ENCODE measurements at places on chromosomes 12 and 14. TPM values are rescaled to one million over a fixed set of nuclear protein-coding genes. Genes with fewer than 3 reads are reported as not detected.
A peak's percentile ranks its signal among the peaks of the same experiment; 100 is the strongest.

DNA sequence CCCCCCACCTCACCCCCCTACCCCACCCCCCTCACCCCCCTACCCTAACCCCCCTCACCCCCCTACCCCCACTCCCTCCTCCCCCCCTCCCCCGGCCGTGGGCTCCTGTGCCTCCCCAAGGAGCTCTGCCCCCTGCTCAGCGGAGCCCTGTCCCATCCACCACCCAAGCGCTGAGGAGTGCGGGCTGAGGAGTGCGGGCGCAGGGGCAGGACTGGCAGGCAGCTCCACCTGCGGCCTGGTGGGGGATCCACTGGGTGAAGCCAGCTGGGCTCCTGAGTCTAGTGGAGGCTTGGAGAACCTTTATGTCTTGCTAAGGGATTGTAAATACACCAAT, 2.3 kb upstream of the JPH4 start:
- no peak for DNase-seq

DNA sequence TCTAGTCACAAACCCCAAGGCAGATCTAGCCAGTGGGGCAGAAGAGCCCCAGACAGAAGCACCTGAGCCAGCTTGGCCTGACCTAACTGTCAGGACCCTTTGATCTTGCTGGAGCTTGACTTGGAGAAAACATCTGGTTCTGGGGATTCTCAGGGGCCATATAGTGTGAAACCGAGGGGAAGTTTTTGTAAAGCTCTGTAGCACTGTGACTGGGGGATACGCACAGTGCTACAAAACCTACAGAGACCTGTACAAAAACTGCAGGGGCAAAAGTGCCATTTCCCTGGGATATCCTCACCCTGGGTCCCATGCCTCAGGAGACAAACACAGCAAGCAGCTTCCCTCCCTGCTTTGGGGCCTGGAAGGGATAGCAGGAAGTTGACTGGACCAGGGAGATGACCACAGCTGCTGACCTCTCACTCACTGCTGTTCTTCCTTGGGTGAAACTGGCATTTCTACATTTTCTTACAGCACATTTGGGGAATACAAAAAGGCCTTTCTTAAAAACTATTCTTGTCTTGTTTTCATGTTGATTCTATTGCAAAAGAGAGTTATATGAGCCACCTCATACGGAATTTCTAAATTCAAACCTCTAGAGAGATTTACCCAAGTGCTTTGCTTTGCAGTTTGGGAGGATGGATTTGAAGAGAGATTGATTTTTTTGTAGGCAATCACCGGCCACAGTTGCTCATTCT, 140.0 kb downstream of the DAD1 start:
- DNase-seq: no peak

GRCh38 chr14:99524091-99524661, 43.0 kb downstream of the CCNK start:
- DNase-seq: no peak

DNA sequence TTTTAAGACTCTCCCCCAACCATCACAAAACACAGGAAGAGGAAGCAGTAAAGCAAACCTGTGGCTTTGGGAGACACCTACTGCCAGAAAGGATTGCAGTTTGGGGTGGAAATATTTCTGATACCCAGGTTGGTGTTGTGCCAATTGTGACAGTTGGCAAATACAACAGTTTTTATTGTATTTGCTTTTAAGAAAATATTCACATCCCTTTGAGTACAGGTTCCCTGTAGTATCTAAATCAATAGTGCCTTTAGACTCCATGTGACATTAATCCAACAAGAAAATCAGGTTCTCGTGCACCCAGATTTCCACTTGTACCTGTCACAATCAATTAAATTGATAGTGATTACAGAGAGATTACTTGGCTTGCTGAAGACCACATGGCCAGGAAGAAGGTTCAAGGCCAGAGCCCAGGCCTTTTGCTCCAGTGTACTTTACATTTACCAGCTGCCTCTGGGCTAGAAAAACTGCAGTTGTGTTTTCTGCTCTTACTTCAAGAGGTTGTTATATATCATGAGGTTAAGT, 361.2 kb downstream of the ATP23 start:
- no peak for DNase-seq

GRCh38 chr12:77070800-77071449, 5.6 kb upstream of the E2F7 start:
- DNase-seq: no peak

- DNase-seq: no peak
Observed at GRCh38 chr14:55425091-55425490, 13.5 kb upstream of the ATG14 start.

DNA sequence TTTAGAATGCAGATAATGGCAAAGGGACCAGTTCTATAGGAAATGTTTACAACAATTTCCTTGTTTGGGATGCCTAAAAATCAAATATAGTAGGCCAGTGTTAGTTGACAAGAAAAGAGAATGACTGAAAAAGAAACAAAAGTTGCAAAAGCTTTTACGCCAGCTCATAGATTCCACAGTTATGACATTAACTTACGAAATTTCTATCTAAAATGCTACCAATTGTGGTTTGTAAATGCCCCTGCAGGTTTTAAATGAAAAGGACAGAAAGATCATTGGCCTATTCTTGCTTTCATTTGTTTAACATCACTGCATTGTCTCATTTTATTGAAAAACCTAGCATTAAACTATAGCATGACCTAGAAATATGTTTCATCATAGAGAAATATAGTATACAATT, 345.8 kb downstream of the CCDC91 start:
- DNase-seq: no peak

DNA sequence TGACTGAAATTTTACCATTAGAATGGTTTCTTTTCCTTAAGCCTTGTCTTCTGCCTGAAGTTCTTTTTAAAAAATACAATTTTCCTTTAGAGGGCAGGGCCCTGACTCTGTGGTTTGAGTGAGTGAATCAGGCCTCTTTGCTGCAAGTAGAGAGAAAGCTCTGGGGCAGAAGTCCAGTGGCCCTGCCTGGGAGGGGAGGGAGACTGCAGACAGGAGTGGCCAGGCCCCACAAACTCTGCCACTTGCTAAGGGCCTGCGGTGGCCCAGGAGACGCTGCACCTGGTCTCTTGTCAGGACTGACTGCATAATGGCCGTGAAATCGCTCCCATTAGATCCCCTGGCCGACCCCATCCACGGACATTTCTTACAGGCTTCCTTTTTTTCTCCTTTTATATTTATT, 25.5 kb downstream of the TSPAN11 start:
- DNase-seq: no peak

GRCh38 chr12:123055281-123055766, 74.8 kb downstream of the ARL6IP4 start:
- no peak for DNase-seq

DNA sequence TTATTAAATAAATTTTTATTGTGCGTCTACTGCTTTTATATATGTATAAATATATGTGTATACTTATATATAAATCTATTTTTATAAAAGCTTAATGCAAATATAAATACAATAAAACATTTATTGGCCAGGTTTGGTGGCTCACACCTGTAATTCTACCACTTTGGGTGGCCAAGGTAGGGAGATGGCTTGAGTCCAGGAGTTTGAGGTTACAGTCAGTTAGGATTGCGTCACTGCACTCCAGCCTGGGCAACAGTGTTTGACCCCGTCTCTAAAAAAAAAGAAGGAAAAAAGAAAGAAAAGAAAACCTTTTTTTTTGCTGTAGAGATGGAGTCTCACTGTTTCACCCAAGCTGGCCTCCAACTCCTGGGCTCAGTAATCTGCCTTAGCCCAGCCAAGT, 20.9 kb downstream of the ACTR6 start:
- DNase-seq: no peak

DNA sequence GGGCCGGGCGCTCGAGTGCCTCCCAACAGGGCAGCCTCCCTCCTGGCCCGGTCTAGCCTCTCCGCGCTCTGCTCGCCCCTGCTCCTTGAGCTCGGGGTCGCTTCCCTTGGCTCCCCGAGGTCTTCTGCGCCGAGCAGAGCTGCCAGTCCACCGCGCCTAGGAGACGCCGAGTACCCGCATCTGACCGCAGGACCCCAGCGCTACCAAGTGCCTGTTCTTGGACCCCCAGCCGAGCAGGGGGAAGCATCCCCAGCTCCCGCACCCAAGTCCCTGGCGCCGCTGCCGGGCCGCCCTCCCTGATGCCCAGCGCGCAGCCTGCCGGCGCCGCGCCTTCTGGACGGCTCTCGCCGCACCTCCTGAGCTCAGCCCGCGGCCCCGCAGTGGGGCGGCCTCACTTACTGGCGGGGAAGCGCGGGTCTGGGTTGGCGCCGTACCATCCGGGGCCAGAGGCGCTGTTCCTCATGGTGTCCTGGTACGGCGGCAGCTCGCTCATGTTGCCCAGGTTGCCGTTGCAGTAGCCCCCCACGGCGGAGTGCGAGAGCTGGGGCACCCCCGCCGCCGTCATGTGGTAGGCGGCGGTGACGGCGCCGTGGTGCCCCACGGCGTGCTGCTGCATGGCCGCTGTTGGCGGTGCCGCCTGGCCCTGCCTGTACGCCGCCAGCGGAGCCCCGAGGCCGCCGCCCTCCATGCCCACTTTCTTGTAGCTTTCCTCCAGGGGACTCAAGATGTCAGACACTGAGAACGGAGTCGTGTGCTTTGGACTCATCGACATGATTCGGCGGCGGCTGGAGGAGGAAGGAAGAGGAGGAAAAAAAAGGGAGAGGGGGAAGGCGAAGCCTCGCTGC, 1.2 kb downstream of the NKX2-1 start:
- DNase-seq: no peak

DNA sequence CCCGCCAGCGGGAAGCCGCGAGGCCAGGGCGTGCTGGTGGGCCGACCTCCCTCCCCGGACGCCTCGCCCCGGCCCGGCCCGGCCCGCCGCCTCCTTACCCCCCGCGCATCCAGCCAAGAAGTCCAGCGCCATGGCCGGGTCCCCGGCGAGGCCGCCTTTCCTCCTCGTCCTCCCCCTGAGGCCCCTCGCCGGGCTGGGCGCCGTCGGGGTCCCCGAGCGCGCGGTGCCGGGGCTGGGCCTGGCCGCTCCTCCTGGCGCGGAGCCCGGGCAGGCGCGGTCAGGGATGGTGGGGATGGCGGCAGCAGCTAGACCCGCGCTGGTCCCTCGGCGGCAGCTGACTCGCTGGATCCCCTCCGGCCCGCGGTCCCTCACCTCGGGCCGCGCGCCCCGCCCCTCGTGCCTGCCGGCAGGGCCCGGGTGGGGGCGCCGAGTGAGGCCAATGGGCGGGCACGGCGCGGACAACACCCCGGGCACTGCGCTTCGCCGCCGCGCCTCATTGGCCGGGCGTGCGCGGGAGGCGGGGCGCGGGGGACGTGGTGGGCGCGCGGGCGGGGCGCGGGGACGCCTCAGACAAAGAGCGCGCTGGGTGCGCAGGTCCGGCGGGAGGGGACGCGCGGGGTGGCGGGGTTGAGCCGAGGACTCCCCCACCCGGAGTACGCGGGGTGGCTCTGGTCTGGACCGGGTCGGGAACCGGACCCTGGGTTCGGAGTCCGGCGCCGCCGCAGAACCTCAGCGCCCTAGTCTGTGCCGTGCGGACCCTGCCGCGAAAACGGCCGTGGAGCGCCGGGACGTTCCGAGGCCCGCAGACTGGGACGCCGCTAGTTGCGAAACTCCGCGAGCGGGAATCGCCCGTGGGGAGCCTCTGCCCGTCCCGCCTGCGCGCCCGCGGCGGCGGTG, at the start of gene SLC25A29:
Gene SLC25A29 (minus strand): TSS at position 344 of the 897 bp plus-strand sequence. CDS start 212 bp downstream, at position 132.
- no peak for DNase-seq

GRCh38 chr12:90858252-90858651, 96.7 kb downstream of the CCER1 start:
- peak; percentile 12 for DNase-seq

DNA sequence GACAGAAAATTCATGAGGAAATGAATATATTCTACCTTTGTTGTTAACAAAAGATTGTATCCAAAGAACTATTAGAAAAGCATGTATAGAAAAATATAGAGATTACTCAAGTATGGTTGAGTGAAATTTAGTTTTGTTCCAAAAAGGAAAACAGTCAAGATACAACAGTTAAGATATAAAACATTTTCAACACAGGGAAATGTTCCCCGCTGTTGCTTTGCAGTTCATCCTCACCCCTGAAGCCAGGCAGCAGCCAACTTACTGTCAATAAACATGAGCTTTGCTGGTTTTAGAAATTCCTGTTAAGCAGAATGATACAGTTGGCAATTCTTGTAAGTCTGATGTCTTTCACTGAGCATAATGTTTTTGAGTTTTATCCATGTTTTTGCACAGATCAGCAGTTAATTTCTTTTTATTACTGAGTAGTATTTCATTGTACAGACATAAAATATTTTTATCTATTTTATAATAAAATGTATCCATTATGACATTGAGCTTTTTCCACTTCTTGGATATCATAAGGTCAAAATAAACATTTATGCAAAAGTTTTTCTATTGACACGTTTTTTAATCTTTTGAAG, 1.2 kb upstream of the CLEC2B start:
- DNase-seq: no peak

Gene TMEM132C
- 2.7 TPM for polyA plus RNA-seq

Gene DRAM1
- polyA plus RNA-seq: 20.6 TPM

Gene CD163L1
- polyA plus RNA-seq: 5.0 TPM

Gene GARIN6
- polyA plus RNA-seq: not detected

Gene TMEM233
- polyA plus RNA-seq: 1.2 TPM

Gene MMAB
- 21.2 TPM for polyA plus RNA-seq

Gene PCK2
- polyA plus RNA-seq: 7.7 TPM
